ENCODE measurements at places on chromosomes 7 and 10.

GRCh38 chr10:127873901-127874470, 18.8 kb downstream of the CLRN3 start:
- no peak for DNase-seq

DNA sequence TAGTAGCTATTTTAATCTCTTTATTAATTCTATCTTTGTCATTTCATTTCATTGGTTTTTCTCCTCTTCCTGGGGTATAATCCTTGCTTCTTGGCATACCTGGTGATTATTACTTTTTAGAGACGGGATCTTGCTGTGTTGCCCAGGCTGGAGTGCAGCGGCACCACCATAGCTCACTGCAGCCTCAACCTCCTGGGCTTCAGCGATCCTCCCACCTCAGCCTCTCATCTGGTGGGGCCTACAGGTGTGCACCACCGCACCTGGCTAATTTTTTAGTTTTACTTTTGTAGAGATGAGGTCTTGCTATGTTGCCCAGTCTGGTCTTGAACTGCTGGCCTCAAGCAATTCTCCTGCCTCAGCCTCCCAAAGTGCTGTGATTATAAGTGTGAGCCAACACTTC, 22.0 kb upstream of the OCM2 start:
- no peak for DNase-seq

DNA sequence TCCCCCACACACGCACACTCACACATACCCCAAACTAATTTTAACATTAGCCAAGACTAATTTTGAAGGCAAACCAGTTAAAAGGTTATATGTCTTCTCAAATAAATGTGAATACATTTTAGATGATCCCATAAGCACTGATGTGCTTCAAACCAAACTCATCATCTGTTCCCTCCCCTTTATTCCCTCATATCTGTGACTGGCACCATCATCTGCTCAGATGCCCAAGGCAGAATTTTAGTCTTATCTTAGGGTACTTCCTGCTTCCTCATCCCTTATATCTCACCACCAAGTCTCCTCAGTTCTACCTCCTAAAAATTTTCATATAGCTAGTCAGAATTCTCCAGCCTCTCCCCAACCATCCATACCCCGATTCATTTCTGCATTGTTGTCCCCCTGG, 80.4 kb downstream of the UPF2 start:
- DNase-seq = no peak

- peak; percentile 88 for DNase-seq
Measured at GRCh38 chr10:125231116-125231812, 70.9 kb upstream of the CTBP2 start.

DNA sequence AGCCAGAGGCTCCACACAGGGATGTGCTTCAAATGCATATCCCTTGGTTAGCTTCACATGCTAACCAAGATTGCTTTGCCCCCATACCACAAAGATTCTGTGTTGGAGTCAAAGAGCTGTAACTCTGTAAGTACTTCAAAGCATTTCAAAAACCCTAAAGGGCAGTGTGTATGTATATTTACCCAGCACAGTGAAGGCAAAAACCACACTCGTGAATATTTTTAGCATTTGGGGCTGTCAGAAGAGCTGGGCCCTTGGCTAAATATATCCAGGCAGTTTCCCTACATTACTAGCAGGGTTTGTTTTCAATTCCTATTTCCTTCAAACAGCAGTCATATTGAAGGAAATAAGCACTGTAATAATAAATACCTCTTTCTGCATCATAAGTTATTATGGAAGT, 84.2 kb upstream of the STEAP1B start:
- no peak for DNase-seq

DNA sequence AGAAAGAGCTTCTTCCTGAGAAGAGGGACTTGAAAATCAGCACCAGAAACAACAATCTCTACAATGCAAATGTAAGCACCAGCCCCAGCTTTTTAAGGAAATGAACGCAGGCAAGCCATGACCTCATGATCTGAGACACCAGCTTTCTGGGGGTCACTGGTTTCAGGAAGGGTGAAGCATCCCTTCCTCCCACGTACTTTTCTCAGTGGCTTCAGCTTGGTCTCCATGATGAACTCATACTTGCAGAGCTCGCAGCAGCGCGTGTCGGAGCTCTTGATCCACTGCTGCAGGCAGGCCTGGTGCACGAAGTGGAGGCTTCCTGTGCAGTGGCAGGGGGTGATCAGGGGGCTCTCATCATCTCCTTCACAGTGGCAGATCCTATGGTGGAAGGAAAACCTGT, 87.0 kb downstream of the ALOX5 start:
- no peak for DNase-seq

GRCh38 chr7:73688288-73688687, 4.9 kb downstream of the BUD23 start:
- no peak for DNase-seq

GRCh38 chr10:34045571-34046190, 711.2 kb upstream of the NRP1 start:
- peak; percentile 69 for DNase-seq

- DNase-seq = no peak
Measured at GRCh38 chr7:52565974-52566373, 469.5 kb upstream of the POM121L12 start.

GRCh38 chr7:52799817-52800216, 235.6 kb upstream of the POM121L12 start:
- DNase-seq = no peak

GRCh38 chr10:91944880-91945630, 21.5 kb downstream of the BTAF1 start:
- DNase-seq = peak; percentile 12

DNA sequence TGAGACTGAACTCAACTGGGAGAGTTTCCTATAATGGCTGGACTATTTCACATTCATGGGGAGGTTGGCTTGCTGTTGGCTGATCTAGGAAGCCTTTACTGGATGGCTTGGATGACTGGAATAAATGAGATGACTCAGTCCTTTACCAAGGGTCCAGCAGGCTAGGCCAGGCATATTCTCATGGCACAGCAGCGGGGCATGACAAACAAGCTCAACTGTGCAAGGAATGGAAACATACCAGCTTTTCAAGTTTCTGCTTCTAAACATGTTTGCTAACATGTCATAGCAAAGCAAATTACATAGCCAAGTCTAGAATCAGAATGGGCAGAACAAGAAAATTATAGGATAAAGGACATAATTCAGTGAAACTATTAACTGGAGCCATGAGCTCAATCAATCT, 46.8 kb upstream of the CRTAC1 start:
- DNase-seq = no peak

DNA sequence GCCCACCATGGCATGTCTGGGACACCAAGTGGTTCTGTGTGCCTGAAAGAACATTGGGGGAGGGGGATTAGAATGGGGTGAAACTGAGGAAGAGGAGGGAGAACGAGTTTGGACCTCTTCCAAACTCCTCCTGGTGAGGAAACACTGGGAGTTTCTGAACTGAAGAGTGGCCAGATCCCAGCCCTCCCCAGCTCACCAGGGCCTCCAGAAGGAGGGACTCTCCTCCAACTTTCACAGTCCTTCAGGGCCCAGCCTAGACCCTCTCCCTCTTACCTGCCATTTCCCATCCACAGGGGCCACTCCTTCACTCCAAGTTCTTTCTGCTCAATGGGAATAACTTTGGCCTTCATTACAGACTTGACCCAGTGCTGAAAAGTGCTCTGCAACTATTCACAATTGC, 132.0 kb upstream of the FOXK1 start:
- no peak for DNase-seq

DNA sequence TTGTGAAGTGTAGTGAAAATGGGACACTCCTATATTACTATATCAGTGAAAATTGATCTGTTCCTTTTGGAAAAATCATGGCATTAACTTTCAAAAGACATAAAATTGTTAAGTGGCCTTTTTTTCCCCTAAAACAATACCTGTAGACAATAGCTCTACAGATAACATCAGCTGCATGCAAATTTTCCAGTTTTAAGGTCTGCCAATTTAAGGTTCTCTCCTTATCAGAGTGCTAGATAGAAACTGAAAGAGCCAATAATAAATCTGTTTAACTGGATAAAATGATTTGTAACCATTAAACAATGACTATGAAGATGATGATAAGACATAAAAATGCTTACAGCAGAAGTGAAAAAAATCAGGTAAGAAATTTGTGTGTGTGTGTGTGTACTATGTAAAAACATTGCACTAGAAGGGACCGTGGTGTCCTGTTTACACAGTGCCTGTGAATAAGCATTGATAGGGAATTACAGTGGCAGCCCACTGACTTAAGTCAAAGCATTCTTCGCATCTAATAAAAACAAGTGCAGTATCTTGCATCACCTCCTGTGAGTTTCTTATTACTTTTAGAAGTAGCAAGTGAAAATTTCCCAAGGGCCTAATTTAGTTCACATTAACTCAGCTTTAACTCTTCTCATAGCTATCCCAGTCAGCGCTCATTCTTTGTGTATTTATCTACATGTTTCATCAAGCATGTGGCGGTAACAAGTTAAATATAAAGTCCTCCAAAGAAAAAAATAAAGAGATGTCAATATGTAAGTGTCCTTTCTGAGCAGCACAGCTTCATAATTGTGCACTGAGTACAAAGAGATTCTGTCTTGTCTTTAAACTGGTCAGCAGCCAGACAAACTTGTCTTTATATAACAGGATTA, 261.9 kb downstream of the ARL4A start:
- no peak for DNase-seq
